ENCODE measurements at places on chromosomes 5 and 9.

- no peak for DNase-seq
These were observed 560 bp downstream of the SCAI start for GRCh38 chr9:125142560-125143376.

DNA sequence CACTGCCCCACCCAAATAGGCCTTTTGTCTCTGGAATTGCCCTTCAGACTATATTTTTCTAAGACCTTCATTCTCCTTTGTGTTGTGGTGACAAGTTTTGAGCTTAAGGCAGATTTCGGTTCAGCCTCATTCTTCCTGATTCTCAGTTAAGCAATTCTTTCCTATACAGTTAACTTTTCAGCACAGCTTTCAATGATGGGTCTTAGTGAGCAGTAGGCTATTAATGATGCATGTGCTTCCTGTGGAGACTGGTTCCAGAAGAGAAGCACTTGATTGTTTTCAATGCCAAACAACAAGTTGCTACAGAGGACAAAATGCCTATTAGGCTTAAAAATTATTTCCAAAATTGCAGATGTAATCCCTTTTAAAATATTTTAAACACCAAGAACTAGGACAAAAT lies 47.7 kb upstream of the TLX3 start:
- no peak for DNase-seq

- no peak for DNase-seq
These were observed 111.9 kb upstream of the SLIT3 start for GRCh38 chr5:169412831-169413230.

GRCh38 chr5:135454946-135455345 lies 2.8 kb upstream of the TIFAB start:
- no peak for DNase-seq

GRCh38 chr5:28374492-28374967 lies 1336.1 kb upstream of the CDH9 start:
- peak; percentile 20 for DNase-seq

- DNase-seq, result no peak
These were observed 22.3 kb upstream of the EGFL7 start for GRCh38 chr9:136640171-136641111.

DNA sequence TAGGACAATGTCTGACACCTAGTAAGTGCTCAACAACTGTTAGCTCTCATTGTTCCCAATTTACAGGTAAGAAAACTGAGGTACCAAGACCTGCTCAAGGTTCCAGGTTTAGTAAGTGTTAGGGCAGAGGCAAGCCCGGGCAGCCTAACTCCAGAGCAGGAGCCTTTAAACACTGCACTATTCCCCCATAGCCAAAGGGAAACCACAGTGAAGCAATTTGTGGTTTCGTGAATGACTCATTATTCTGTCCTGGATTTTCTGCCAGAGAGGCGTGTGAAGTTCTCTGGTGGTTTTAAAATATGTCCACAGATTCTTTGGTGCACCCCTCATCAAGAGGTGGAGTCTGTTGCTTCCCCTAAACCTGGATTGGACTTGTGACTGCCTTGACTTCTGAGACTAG lies 1.0 kb upstream of the MCC start:
- peak; percentile 98 for DNase-seq

- no peak for DNase-seq
These were observed 220 bp downstream of the NOTCH1 start for GRCh38 chr9:136545692-136545964.

DNA sequence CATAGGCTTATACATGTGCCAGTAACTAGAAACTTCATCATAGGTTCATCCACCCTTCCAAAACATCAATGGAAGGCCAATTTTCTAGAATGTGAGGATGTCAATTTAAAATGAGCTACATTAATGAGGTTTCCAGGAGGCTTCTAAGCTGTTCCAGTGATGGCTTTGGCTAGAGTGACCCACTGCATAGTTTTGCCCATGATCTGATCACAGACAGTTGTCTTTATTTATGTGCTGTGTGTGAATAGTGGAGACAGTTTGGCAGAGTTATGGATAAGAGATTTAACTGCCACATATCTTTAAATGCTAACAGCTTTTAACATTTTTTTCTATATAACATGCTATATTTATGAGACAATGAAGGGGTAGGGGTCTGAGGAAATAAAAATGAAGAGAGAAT lies 139.0 kb upstream of the ZNF462 start:
- no peak for DNase-seq

GRCh38 chr5:114790403-114790792 lies 379.3 kb downstream of the TRIM36 start:
- no peak for DNase-seq

- DNase-seq, result no peak
These were observed 179.1 kb upstream of the FBXL7 start for GRCh38 chr5:15320871-15321270.

GRCh38 chr5:109281136-109281690 lies 128.6 kb downstream of the PJA2 start:
- DNase-seq, result no peak
